Stimulated activated CD8-positive, alpha-beta memory T cell treated with anti-CD3 and anti-CD28 coated beads, Interleukin-2, amount 100 ng/mL, for 48 hours (primary cell): ENCODE measurements at places on chromosomes 11 and 22.

GRCh38 chr22:30187094-30187493, 59.5 kb downstream of the LIF start:
- DNase-seq = no peak

DNA sequence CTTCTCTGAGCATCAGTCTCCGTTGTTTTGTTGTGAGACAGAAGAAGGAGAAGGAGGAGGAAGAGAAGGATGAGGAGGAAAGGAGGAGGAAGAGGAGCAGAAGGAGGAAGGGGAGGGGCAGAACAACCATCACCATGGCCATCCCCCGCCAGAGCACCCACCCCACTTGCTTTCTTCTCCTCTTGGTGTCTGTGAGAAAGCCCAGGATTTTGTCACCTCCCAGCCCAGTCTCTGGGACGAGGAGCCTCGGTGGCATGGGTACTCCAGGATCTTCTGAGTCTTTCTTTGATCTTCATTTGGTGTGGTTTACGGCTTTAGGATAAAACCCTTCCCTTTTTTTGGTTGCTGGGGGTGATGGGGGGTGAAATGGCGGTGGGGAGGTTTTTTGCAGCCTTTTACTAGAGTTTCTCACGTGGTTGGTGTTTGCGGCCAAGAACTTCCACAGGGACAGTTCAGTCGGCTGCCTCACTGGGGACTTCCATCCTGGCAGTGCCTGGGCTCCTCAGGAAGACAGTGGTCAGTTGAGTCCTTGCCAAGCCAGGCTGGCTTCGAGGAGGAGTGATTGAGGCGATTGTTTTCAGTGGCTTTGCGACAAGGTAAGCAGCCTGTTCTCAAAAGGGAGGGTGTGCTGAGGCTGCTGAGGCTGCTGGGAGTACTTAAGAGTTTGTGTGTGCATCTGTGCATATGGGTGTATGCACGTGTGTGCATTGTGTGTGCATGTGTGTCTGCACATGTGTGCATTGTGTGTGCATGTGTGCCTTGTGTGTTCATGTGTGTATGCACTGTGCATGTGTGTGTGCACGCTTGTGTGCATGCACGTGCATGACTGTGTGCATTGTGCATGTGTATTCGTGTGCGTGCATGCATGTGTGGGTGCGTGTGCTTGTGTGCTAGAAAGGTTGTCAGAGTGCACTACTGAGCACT, 567.5 kb downstream of the TBC1D22A start:
- DNase-seq = no peak

GRCh38 chr22:37019309-37020191, at the start of the genes MPST and TST:
TSS of gene MPST (plus strand) at chr22:37019742. CDS start at chr22:37019837, 95 bp downstream.
TSS of gene TST (minus strand) at chr22:37019447. CDS start at chr22:37018732, 715 bp downstream.
- DNase-seq = peak; percentile 28

GRCh38 chr22:28599693-28600092, 79.9 kb downstream of the TTC28 start:
- no peak for DNase-seq

GRCh38 chr11:114430290-114430689, 9.0 kb upstream of the REXO2 start:
- no peak for DNase-seq

DNA sequence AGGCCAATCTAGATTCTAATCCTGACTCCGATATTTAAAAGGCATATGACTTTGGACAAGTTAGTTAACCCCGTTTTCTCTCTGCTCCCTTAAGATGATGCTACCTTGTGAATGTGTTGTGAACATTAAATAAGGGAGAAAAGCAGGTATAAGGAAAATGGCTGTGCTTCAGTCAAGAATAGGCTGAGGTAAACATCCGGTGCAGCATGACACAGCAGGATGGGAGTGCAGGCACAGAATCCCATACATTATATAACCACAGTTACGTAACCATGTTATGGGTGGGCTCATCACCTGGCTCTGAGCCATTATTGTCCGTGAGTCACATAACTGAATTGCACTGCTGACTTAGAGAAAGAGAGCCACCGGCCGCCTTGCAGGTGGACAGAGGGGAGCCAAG, 382.2 kb upstream of the ANO5 start:
- DNase-seq = no peak

- no peak for DNase-seq
These were observed 195.2 kb downstream of the TRIM29 start for GRCh38 chr11:119942583-119943297.

DNA sequence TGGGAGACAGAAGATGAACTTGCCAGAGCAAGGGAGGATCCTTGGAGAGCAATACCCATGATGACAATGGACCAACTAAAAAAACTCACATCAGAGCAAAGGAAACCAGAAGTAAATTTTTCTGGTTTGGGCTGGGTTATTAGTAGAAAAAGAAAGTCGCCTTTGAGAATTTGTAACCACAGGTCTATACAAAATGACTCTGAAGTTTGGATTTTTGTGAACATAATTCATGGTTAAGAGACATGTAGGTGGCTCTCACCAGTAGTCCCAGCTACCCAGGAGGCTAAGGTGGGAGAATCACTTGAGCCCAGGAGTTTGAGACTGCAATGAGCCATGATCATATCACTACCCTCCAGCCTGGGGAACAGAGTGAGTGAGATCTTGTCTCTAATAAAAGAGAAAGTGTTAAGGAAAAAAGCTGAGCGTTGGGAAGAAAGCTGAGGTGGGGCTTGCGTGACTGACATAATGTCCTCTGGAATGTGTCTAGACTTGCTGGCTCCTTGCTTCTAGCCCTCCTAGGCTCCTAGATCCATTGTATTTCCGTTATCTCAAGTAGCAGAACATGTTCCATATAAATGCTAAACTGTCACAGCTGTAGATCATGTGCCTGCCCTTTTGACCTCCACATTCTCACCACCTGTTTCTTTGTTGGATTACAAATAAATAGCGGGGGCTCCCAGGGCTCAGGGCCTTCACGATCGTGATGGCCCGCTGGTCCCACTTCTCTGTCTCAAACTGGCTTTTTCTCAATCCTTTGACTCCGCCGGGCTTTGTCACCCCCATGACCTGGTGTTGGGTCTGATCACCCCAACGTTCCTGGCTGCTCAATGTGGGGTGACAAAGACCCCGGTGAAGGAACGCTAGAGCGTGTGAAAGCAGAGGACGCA, 56.2 kb upstream of the SC5D start:
- no peak for DNase-seq

DNA sequence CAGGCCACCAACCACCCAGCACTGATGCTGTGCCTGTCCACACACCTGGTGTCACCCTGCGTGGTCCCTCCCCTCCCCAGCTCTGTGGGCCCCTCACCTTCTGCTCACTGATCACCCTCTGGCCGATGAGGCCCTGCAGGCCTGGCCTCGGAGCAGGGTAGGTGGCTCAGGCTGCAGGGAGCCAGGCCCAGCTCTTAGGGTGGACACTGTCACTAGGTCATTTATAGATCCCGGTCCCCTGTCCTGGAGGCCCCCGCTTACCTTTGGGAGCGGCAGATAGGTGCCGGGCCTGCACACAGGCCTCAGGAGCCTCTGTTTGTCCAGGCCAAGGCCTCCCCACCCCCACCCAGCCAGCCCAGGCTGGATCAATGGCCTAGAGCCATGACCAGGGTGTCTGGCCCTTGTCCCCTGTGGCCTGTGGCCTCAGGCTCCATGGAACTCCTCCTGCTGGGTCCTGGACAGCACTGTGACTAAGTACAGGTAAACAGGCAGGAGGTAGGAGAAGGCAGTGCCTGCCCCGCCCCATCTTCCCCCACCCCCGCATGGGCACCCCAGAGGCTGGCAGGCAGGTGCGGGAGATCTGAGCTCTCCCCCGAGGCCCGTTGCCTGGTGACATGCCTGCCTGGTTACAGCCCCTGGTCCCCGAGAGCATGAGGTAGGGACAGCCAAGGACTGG, at the start of gene TMPRSS6:
TSS of gene TMPRSS6 (minus strand) at position 472 of the 676 bp plus-strand sequence. CDS start 6,296 bp downstream, outside the sequence.
- no peak for DNase-seq

- DNase-seq = no peak
These were observed 1.6 kb upstream of the TRIM29 start for GRCh38 chr11:120139316-120140069.

- DNase-seq = no peak
These were observed 325.5 kb downstream of the NTM start for GRCh38 chr11:131695889-131696429.

DNA sequence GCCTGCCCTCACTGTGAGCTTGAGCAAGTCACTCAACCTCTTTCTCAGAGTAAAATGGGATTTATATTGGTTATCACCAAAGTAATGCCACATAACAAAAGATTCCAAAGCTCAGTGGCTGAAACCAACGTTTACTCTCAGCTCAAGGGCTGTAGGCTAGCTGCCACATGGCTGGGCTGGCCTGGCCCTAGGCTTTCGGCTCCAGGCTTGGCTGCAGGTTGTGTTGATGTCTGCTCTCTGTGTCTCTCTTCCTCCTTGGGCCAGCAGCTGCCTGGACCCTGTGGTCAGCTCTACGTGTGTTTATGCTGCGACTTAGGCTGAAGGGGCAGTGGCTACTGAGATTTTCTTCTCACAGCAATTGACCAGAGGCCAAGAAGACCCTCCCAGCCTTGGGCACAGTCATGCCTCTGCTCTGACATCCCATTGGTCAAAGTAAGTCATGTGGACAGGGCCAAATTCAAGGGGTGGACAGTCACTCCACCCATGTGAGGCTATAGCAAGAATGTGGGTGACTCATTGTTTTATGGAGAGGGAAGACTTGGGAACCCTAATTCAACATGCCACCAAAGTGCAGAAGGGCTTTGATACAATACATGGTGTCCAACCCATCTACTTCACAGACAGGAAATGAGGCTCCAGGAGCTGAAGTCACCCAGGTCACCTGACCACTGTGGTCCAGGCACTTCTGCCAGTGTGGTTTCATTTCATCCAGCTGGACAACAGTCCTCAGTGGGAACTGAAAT, 90.6 kb downstream of the TSPAN18 start:
- no peak for DNase-seq

DNA sequence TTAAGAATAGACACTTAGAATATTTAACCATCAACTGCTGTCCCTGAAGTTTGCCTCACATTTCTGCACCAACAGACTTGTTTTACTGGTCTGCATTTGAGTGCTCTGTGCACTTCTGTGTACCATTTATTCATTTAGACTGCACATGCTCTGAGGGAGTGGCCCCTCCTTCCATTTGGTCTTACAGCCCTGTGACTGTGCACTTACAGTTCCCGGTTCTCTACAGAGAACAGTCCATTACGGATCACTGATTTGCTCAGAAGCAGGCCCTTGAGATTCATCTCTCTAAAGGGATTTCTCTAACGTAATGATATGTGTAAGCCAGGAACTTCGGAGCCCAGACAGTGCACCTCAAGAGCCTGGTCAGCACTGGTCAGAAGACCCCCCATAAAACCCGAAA, 247.3 kb upstream of the BLID start:
- no peak for DNase-seq

DNA sequence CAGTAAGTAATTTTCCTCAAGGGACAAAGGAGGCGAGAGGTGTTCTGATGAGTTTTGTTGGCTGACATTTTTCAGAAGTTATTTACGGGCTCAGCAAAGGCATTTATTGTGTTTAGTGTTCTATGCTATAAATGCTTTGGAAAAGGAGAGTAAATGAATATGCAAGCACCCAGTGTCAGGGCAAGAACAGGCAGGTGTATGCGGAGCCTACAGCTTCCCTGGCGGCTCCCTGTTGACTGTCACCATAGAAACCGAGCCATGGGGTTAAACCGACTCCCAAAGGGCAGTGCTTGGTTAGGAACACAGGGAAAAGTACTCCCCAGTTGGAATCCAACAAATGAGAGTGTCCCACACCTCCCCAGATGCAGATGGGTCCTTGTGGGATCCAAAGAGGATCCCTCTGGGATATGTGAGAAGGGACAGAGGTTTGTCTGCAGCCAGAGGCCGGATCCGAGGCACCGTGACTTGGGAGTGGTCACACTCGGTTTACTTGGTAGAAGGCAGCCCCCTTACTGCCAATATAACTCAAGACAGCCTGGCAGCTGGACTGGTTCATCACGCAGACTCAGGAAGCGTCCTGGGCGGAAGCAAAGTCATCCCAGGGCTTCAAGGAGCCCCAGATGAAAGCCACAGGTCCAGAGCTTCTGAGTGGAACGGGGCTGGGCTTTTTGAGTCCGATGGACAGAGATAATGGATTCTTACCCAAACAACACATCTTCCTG, 329.7 kb downstream of the CTTN start:
- no peak for DNase-seq

DNA sequence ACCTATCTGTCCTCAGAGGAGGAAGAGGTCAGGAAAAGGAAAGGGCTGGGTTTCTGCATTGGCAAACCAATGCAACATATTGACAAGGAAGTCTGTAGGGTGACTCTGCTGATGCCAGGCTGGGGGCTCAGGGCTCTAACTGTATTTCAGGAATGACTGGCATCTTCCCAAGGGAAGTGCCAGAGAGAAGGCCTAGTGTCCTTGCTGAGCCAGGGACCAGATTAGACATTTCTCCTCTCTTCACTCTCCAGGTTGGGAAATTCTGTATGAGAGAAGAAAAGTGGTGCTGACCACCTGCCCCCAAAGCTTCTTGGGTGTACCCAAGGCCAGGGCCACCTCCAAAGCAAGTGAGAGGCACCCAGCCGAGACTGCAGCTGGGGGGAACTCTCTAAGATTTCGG, 27.2 kb downstream of the GRIK4 start:
- DNase-seq = no peak

GRCh38 chr22:19827341-19828034, 27.2 kb downstream of the GNB1L start:
- DNase-seq = no peak

GRCh38 chr11:18105802-18106574, at the start of gene SAAL1:
TSS of gene SAAL1 (minus strand) at chr11:18106082. CDS start at chr11:18106041, 41 bp downstream.
- peak; percentile 91 for DNase-seq

DNA sequence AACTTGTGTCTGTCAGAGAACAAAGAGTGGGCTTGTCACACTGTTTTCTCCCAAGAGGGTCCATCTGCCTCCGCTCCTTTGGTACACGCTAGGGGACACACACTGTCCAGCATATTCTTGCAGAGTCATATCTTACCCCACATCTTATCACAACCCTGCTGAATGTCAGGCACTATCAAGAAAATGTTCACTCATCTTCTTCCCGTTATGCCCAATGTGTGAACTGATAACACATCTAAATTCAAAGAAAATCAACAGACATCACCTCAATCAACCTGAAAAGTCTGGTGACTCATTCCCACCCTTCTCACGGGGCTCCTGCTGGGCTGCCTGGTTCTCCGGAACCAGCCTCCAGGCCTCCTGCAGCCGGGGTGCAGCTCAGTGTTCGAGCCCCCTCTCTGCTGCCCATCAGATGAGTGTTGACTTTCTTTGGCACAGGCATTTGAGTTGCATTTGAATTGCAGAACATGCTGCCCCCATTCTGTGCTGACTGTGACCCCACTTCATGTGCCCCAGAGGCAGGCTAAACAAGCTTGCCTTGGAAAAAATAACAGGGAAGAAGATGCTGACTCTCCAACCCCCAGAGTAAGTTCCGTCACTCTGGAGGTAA, 19.4 kb downstream of the GRAP2 start:
- DNase-seq = no peak

GRCh38 chr22:27397036-27397953, 404.3 kb downstream of the MN1 start:
- no peak for DNase-seq
